ENCODE measurements at places on chromosomes 5 and 9.

DNA sequence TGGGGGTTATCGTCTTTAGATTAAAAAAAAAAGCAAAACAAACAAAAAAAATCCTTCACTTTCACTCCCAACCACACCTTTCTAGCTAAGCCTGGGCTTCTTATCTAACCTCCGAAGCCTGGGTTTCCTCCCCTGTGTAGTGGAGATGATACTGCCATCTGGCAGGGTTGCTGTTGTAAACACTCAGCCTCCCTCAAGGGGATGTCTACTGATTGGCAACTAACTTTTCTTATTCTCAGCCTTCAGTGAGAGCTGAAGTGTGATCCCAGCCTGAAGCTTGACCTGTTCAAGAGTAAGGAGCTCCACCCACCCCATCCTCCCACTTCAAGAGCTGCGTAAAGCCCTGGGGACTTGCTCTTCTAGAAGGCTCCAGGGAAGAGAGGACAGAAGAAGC, 21.5 kb upstream of the WWC1 start:
- DNase-seq, result no peak

- no peak for DNase-seq
Measured at GRCh38 chr5:79699763-79700400, 10.2 kb downstream of the CMYA5 start.

DNA sequence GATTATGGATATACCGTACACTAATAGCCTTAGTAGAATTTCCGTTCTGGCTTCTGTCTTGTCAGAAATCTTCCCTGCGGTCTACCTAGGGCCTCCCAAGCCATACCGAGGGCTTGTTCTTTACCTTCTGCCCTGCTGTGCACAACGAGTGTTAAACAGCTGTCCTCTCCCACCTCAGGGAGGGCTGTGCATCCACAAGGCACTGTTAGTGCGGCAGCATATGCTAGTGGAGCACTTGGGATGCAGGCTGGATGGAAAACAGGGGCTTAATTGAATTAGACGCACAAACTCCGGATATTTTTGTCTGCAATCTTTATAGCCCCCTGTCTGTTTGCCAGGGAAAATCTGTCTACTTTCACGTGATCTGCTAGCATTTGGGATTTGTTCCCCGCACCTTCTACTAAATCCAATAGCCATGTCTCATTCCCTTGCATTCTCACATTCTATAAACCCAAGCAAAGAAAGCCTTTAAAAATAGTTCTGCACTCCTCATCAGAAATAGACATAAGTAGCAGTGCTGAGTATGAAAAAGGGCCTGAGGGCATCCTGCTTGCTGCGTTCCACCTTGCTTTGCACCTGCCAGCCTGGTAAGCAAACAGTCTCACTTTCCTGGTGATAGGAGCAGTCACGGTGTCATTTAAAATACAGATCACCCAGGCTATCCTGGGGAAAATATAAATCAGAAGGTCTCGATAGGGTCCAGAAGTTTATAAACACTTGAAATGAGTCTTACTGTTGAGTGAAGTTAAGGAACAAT, 382.6 kb downstream of the RASEF start:
- DNase-seq, result no peak

GRCh38 chr9:71886015-71886414, 25.0 kb downstream of the ABHD17B start:
- no peak for DNase-seq

DNA sequence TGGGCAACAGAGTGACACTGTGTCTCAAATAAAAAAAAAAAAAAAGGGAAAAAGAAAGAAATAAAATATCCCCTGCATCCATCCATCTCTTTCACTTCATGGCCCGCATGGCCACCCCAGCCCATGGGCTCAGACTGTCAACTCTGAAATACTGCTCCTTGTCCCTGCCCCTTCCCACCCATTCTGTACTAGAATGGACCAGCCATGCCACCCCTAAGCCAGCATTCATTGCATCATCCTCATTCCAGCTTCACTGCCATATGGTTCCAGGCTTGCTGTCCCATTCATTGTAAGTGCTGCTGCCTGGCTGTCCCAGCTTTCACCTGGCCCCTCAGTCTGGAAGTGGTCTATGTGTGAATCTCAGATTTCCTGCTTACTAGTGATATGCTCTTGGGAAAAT, 46.2 kb downstream of the SPRY4 start:
- DNase-seq, result no peak

GRCh38 chr5:33968211-33969005, 16.1 kb downstream of the SLC45A2 start:
- DNase-seq, result no peak

- DNase-seq, result no peak
Measured at GRCh38 chr9:107690021-107690420, 200.5 kb upstream of the KLF4 start.

DNA sequence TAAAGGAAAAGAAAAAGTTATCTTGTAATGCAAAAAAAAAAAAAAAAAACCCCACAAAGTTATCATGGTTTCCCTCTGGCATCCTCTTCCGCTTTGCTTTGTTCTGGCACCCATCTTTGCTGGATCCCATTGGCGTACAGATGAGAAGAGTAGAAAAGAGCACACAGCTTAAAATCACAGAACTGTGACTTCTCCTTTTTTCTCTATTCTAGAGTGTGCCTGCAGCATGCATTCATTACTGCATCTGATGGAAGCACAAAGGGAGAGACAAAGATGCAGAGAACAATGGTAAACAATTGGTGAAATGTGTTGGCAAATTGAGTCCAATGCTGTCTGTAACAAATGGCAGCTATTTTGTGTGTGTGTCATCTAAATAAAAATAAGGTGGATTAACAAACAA, 440.8 kb upstream of the PIK3R1 start:
- DNase-seq, result no peak

- no peak for DNase-seq
Measured at GRCh38 chr5:110401881-110402280, 324.6 kb downstream of the TMEM232 start.

- DNase-seq, result peak; percentile 25
Measured at GRCh38 chr9:106697750-106698502, 165.0 kb upstream of the ZNF462 start.

- no peak for DNase-seq
Measured at GRCh38 chr9:77997611-77998284, 33.9 kb downstream of the GNAQ start.

Data from AG08396 (cell line).